ENCODE measurements at places on chromosomes 13 and 19. TPM values are rescaled to one million over a fixed set of nuclear protein-coding genes. Genes with fewer than 3 reads are reported as not detected.

The N4BP2L1 gene
- total RNA-seq: 4.2 TPM

The PSG3 gene
- not detected for total RNA-seq

The ATCAY gene
- total RNA-seq: 0.67 TPM

The ZNF71 gene
- total RNA-seq: 29.6 TPM

The FCER2 gene
- total RNA-seq: not detected

The IFNL1 gene
- not detected for total RNA-seq

The SH2D3A gene
- 1.5 TPM for total RNA-seq

The UBE2S gene
- total RNA-seq: 56.2 TPM

The ZNF471 gene
- total RNA-seq: 2.6 TPM

The STARD13 gene
- total RNA-seq: 63.8 TPM

The SIGLEC12 gene
- not detected for total RNA-seq

The FBXO27 gene
- total RNA-seq: 4.0 TPM

The PNMA8B gene
- total RNA-seq: 1.3 TPM

The CPB2 gene
- total RNA-seq: not detected

DNA sequence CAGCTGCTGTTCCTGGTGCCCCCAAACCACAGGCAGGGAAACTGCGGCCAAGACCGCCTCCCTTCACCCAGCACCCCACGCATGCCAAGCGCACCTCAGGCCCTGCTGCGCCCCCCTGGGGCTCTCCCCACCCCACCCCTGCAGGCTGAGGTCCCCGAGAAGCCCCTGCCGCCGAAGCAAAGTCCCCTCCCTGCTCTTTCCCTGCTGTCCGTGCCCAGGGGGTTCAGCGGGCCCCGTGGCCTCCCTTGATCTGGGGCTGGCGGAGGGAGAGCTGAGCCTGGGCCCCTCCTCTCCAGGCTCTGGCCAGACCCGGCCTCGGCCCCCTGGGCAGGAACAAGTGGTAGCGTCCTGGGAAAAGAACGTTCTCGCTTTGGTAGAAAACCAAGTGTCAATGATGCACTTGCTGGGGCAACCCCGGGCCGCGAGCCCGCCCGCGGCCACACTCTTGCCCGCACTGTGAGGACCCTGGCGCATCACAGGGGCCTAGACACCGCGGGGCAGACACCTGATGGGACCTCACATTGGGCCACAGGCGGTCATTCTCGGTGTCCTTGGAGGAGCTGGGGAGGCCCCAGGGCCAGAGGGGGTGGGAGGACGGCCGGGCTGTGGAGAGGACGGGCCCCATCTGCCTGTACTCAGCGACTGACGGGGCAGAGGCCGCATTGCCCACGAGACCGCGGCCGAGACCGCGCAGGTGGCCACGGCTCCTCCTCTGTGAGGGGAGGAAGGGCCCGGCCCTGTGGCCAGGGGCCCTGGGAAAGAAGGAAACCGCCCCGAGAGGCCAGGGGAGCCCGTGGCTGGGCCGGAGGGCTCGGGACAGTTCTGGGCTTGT is 29.0 kb downstream of the GPX4 start:
- no peaks in the 10 kb centered on the region for H3K36me3 ChIP-seq
- H3K27ac ChIP-seq: no peak overlapping the region
- H3K27me3 ChIP-seq: peaks cover 4% of the 10 kb centered on the region
- H3K4me3 ChIP-seq: no peak overlapping the region
- no peak for DNase-seq
- H3K4me1 ChIP-seq: peaks cover 6% of the 10 kb centered on the region

DNA sequence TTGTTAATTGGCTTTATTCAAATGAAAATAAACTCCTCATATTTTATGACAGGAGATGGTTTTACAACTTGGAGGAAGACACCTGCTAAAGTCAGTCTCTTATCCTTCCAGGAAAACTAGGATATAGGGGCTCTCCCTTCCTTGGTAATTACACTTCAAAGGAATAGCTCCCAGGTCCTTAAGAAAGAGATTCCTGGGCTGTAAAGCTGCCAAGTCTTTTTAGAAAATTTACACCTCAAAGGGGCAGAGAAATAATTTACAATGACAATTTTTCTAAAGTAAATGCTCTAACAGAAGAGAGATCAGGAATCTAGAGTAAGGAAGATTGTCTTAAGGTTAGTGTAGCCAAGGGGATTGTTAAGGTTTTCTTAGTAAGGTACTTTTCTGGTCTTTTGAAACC is 1359.0 kb downstream of the OLFM4 start:
- H3K27ac ChIP-seq: no peak overlapping the region
- DNase-seq: no peak
- peaks cover 2% of the 10 kb centered on the region for H3K4me1 ChIP-seq
- H3K4me3 ChIP-seq: no peak overlapping the region

DNA sequence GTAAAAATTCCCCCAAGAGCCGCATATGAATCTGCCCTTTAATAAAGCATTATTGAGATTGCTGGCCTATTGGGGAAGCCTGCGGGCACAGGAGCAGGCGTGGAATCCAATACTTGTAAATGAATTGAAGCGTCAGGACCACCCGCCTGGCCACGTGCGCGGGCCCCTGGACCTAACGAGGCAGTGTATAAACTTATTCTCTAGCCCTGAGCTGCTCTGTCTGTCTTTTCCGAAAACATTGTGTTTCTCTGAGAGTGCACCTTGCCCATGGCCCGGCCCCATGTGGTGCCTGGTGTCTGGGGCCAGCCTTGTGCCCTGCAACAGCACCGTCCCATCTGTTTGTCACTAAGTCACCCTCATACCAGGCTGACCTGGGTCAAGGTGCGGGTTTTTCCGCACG is 14.4 kb downstream of the UBXN6 start:
- H3K4me1 ChIP-seq: peaks cover 3% of the 10 kb centered on the region
- H3K27me3 ChIP-seq: peaks cover 7% of the 10 kb centered on the region
- peaks cover 8% of the 10 kb centered on the region for H3K36me3 ChIP-seq
- H3K27ac ChIP-seq: no peak overlapping the region
- DNase-seq: no peak
- H3K4me3 ChIP-seq: no peak overlapping the region

GRCh38 chr13:31495336-31495735 is 244.0 kb upstream of the RXFP2 start:
- no peak overlapping the region for H3K4me3 ChIP-seq
- H3K27ac ChIP-seq: no peak overlapping the region
- no peaks in the 10 kb centered on the region for H3K27me3 ChIP-seq
- no peaks in the 10 kb centered on the region for H3K36me3 ChIP-seq
- H3K4me1 ChIP-seq: no peaks in the 10 kb centered on the region

GRCh38 chr13:101529422-101529821 is 76.9 kb downstream of the ITGBL1 start:
- DNase-seq: no peak
- no peaks in the 10 kb centered on the region for H3K36me3 ChIP-seq
- no peak overlapping the region for H3K27ac ChIP-seq
- no peaks in the 10 kb centered on the region for H3K27me3 ChIP-seq
- no peaks in the 10 kb centered on the region for H3K4me1 ChIP-seq

DNA sequence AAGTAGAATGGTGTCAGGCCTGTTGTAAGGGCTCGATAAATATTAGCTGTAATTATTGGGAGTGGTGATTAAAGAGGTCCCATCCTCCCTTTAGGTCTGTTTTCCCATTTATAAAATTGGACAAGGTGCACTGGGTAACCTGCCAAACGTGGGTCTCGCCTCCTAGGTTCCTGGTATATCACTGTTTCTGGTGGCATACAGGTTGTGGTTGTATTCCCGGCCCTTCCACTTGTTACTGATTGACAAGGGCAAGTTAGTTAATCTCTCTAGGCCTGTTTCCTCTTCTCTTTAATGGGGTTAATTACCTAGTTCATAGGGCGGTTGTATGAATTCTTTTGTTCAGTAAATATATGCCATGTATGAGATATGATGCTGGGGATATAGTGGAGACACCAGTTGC is 1.5 kb downstream of the PPP2R1A start:
- peaks cover 19% of the 10 kb centered on the region for H3K4me1 ChIP-seq
- DNase-seq: no peak
- H3K36me3 ChIP-seq: peaks cover 31% of the 10 kb centered on the region

- H3K27me3 ChIP-seq: no peaks in the 10 kb centered on the region
- H3K4me3 ChIP-seq: no peak overlapping the region
- H3K36me3 ChIP-seq: peaks cover 16% of the 10 kb centered on the region
- DNase-seq: no peak
- H3K27ac ChIP-seq: no peak overlapping the region
Measured at GRCh38 chr13:41212881-41213280, 18.5 kb upstream of the KBTBD7 start.

DNA sequence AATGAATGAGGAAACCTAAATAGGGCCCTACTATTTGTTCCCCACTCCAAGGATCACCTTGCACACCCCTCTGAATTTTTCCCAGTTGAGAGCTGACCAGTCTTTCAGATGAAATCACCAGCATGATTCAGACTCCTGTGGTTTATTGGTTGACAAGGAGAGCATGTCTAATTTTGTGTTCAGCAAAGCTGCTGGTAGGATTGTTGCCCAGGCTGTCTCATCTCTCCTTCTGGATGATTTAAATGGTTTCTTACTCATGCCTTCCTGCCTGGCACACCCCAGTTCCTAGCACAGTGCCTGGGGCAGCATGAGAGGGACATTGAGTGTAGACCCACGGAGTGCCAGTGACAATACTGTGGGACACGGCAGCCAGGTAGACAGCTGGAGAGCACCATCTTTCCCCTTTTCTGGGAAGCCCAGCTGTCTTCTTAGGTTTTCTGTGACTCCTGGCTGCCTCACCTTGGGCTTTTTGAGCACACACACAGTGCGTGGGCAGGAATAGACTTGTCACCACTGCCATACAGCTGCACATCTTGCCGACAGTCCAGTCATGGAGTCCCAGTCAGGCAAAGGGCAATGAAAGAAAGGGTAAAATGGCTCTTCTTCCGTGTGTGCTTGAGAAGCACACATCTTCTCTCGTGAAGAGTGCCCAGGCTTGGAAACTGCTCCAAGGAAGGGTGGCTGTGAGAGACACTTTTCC is 12.3 kb downstream of the FGF9 start:
- no peaks in the 10 kb centered on the region for H3K4me1 ChIP-seq
- peaks cover 1% of the 10 kb centered on the region for H3K27me3 ChIP-seq
- DNase-seq: no peak
- no peak overlapping the region for H3K4me3 ChIP-seq

- H3K27me3 ChIP-seq: peaks cover 23% of the 10 kb centered on the region
- H3K27ac ChIP-seq: no peak overlapping the region
- peak; percentile 51 for DNase-seq
- peaks cover 7% of the 10 kb centered on the region for H3K36me3 ChIP-seq
Measured at GRCh38 chr19:5339950-5340636, 519 bp downstream of the PTPRS start.

GRCh38 chr19:5083547-5083965 is 114.6 kb downstream of the KDM4B start:
- DNase-seq: no peak
- peaks cover 15% of the 10 kb centered on the region for H3K36me3 ChIP-seq
- H3K4me3 ChIP-seq: no peak overlapping the region

DNA sequence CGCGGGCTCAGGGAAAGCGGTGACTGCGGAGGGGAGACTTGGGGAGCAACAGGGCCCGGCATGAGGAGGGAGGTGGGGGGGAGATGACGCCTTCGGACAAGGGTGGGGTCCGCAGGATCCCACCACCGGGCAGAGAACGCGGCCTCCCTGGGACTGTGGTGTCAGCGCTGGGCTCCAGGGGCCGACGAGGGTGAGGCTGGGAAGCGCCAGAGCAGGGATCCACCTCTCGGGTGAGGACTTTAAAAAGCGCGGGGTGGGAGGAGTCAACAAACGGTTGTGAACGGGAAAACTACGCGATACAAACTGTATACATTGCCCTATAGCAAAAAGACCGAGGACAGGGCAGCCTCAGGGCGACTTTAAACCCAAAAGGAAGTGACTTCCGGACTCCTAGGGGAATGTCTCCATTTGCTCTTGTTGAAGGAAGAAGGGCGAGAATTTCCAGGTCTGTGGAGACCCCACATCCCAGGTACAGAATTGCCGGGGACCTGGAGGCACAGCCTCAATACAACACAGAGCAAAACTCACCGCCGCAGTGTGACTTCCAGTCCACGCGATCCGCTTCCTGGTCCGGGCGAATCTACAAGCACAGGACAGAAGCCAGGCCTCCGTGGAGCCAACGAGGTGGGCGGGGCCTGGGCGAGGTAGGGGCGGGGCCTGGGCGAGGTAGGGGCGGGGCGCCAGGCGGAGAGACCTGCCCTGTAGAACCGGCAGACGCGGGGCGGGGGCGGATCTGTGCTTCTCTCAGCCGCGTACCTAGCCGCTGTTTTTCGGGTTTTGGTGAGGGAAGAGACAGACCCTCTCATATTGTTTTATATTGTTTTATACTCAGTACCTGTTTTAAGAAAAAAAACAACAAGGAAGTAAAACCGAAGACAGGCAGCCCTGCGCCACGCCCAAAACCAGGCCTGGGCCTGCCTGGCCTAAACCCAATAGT is at the start of gene ZNF888:
TSS of gene ZNF888 (minus strand) at position 588 of the 937 bp plus-strand sequence. CDS start 5,555 bp downstream, outside the sequence.
- H3K4me3 ChIP-seq: peak within 1 kb of the TSS; percentile 92
- DNase-seq: peak; percentile 90
- peaks cover 22% of the 10 kb centered on the region for H3K4me1 ChIP-seq
- H3K27ac ChIP-seq: peak within 1 kb of the TSS; percentile 95
- H3K27me3 ChIP-seq: peaks cover 9% of the 10 kb centered on the region

GRCh38 chr19:35609851-35610353 is 2.6 kb upstream of the HAUS5 start:
- no peak for DNase-seq
- H3K4me3 ChIP-seq: no peak overlapping the region
- no peak overlapping the region for H3K27ac ChIP-seq
- H3K4me1 ChIP-seq: peaks cover 8% of the 10 kb centered on the region
- peaks cover 5% of the 10 kb centered on the region for H3K27me3 ChIP-seq
- H3K36me3 ChIP-seq: peaks cover 7% of the 10 kb centered on the region

DNA sequence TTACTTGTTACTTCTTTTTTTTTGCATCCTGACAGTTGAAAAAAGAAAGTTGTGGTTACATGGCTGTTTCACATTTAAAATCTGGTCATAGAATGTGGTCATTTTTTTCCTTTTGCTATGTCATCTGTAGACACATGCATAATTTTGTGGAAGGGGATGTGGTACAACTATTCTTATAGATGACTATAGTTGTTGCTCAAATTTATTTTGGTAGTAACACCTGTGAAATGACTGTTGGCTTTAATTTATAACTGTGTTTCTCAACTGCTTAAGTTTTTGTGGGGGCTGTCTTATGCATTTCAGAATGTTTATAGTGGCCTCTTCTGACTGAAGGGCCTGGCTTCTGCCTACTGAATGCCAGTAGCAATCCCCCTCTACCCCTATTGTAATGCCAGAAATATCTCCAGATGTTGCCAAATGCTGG is 130.5 kb downstream of the PAN3 start:
- no peak overlapping the region for H3K4me3 ChIP-seq
- H3K36me3 ChIP-seq: peaks cover 6% of the 10 kb centered on the region
- H3K27me3 ChIP-seq: no peaks in the 10 kb centered on the region
- H3K27ac ChIP-seq: no peak overlapping the region

- peaks cover 24% of the 10 kb centered on the region for H3K4me1 ChIP-seq
- H3K36me3 ChIP-seq: peaks cover 7% of the 10 kb centered on the region
- peaks cover 18% of the 10 kb centered on the region for H3K27me3 ChIP-seq
- DNase-seq: no peak
- no peak overlapping the region for H3K4me3 ChIP-seq
- H3K27ac ChIP-seq: no peak overlapping the region
Measured at GRCh38 chr13:109657395-109657794, 129.0 kb downstream of the IRS2 start.

DNA sequence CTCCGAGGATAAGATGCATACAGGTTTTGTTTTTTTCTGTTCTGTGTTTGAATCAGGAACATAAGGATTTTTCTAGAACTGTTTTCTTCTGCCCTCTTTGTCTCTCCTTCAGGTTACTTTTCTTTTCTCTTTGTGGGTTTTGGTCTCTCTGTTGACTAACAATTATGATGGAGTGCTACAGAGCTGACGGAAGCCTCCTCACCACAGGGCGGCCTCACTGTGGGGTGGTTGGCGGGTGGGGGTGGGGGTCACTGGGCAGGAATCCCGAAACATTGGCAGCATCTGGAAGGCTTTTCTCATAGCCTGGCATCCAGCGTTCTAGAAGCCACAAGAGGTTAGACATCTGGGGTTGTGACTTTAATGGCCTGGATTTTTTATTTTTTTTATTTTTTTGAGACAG is 12.0 kb upstream of the MATK start:
- no peak overlapping the region for H3K4me3 ChIP-seq
- H3K4me1 ChIP-seq: no peaks in the 10 kb centered on the region
- peaks cover 5% of the 10 kb centered on the region for H3K36me3 ChIP-seq
- no peaks in the 10 kb centered on the region for H3K27me3 ChIP-seq
- no peak for DNase-seq

Measured in endothelial cell (in vitro differentiated cells).